ENCODE measurements at places on chromosomes 7 and 10. TPM values are rescaled to one million over a fixed set of nuclear protein-coding genes. Genes with fewer than 3 reads are reported as not detected.

Gene EDRF1
- 27.9 TPM for total RNA-seq

Gene CACNA2D1
- 54.1 TPM for total RNA-seq

Gene CAV1
- 614 TPM for total RNA-seq

Gene PAX4
- not detected for total RNA-seq

Gene ZNF425
- total RNA-seq: 7.4 TPM

Gene PDE6C
- total RNA-seq: not detected

Gene BMPER
- 11.2 TPM for total RNA-seq

Gene PLEKHS1
- total RNA-seq: under 0.01 TPM

Gene TCERG1L
- not detected for total RNA-seq

Gene INTS1
- 67.5 TPM for total RNA-seq

Gene PHYHIPL
- not detected for total RNA-seq
